ENCODE measurements at places on chromosomes 2 and 18.

GRCh38 chr2:69353360-69353759 is 33.7 kb downstream of the GFPT1 start:
- no peak for DNase-seq

GRCh38 chr2:138084206-138084605 is 119.9 kb downstream of the HNMT start:
- DNase-seq: no peak

DNA sequence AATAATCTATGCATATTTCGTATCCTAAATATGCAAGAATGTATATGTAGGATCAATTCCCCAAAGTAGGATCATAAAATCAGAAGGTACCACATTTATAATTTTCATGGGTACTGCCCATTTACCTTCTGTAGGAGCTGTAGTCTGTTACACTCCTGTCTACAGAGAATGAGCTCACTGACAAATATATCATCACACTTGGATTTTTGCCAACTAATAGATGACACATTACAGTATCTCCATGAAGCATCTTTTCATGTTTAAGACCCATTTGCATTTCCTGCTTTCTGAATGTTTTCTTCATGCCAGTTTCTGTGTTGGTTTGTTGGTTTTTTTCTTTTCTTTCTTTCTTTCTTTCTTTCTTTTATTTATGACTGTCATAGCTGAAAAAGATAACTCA is 70.9 kb upstream of the EML6 start:
- peak; percentile 31 for DNase-seq

- no peak for DNase-seq
Observed at GRCh38 chr2:120858361-120859106, 122.9 kb downstream of the GLI2 start.

GRCh38 chr2:58047373-58047935 is 848 bp downstream of the VRK2 start:
- no peak for DNase-seq

DNA sequence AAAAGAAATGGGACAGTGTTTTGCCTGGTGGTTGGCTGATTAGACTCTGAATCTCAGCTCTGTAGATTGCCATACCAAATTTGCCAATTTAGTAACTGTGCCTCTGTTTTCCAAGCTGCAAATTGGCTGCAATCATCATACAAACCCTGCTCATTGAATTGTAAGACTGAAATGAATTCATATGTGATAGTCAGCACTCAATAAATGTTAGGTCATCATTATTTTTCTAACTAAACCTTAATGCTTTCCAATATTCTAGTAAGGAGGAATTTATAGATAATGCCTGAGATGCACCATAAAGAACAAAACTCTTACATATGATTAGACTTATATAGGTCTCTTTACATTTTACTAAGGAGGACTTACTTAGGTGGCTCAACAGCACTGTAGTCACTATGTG is 85.3 kb downstream of the DNER start:
- no peak for DNase-seq

DNA sequence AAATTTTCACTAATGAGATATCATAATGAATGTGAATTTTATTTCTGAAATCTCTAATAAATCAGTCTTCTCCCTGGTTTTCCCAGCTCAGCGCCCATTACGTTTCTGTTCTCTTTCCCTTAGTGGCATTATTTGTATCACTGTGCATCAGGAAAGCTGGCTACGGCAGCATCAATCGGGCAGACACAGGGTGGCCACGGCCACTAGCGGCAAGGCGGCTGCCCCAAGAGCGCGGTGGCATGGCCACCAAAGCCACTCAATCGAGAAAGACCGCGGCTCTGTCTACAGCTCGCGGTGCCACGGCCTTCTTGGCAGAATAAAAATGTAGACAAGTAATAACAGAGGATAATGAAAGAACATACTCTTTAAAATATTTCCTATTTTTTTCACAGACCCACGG is 168.0 kb downstream of the RPIA start:
- no peak for DNase-seq

GRCh38 chr2:12168354-12168753 is 421.9 kb downstream of the LPIN1 start:
- DNase-seq: no peak

- no peak for DNase-seq
Observed at GRCh38 chr2:164847981-164848741, 6.5 kb upstream of the COBLL1 start.

DNA sequence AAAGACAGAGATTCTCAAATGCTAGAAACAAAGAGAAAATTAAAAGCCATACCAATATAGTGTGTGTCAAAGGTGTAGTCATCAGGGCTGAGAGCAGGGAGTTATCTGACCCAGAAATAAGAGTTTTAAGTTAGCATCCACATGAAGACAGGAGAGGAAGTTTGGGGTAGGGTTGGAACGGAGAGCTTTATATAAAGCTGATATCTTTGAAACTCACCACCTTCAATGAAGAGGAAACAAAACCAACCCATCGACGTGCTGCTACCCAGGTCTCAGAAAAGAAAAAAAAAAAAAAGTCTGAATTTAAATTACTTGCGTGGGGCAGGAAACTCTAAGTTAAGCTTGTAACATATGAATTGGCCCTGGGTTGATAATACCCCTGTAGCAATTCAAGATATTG is 42.4 kb downstream of the ARL4C start:
- no peak for DNase-seq

DNA sequence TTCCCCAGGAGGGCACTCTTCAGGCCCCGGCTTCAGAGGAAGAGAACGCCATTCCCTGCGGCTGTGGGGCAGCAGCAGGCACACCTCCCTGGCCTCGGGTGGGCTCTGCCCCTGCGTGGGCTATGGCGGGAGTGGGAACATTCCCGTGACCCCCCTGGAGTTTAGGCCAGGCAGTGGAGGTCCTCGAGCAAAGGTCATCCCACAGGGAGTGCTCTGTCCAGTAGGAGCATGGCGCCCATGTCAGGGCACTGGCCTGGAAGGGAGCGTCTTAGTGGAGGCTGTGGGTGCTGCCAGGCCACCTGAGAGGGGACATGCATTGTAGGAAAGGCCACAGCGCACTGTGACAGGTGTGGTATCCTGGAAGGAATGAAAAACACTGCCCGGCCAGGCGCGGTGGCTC is 9.2 kb upstream of the NFATC1 start:
- no peak for DNase-seq

- no peak for DNase-seq
Observed at GRCh38 chr2:166563894-166564293, 69.8 kb upstream of the SCN7A start.

DNA sequence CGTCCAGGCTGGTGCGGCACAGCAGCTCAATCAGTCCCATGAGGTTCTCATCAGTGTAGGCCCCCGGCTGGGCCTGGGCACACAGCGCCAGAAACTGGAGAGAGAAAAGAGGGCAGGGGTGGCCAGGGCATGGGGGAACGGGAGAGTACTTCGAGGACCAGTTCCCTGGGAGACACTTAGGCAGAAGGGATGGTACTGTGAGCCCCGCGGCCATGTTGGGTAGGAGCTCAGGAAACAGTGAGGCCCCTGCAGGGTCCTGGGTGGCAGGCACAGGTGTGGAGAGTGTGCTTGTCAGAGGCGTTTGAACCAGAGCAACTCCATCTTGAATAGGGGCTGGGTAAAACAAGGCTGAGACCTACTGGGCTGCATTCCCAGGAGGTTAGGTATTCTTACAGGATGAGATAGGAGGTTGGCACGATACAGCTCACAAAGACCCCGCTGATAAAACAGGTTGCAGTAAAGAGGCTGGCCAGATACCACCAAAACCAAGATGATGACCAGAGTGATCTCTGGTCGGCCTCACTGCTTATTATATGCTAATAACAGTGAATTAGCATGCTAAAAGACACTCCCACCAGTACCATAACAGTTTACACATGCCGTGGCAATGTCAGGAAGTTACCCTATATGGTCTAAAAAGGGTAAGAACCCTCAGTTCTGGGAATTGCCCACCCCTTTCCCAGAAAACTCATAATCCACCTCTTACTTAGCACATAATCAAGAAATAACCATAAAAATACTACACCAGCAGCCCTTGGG is 51.9 kb upstream of the SEMA4C start:
- DNase-seq: no peak

DNA sequence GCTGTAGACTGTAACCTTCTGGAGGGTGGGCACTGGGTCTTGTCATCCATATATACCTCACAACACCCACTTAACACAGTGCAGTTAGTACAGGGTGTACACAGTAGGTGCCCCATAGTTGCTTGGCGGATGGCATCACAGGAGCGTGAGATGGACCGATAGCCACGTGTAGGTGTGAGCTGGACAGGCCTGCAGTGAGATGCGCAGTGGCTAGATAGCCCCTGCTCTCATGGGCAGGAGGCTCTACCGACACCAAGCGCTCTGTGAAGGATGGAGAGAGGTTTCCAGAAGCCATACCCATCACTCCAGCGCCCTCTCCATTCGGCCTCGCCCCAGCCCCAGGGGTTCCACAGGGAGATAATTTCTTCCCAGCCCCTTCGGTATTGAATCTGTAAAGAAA is 49.5 kb downstream of the CAPN13 start:
- DNase-seq: no peak

GRCh38 chr2:16248571-16249105 is 308.3 kb downstream of the MYCN start:
- no peak for DNase-seq

- no peak for DNase-seq
Observed at GRCh38 chr2:97749581-97749980, 36.2 kb downstream of the ZAP70 start.

Data from activated CD4-positive, alpha-beta T cell treated with anti-CD3 and anti-CD28 coated beads, Interleukin-2, Interleukin-6, amounts not matched to agents 100 ng/mL and 50 ng/mL, durations not matched to agents 16 hours and 8 hours (primary cell).